Left colon (tissue), 2 donors: ENCODE measurements at places on chromosomes 4 and X.

- DNase-seq = no peak
These were observed 52.5 kb downstream of the COQ2 start for GRCh38 chr4:83232082-83232481.

GRCh38 chr4:88797725-88798124, 100.1 kb upstream of the NAP1L5 start:
- DNase-seq = no peak

GRCh38 chr4:40843696-40844095, 93.9 kb downstream of the NSUN7 start:
- DNase-seq = no peak

DNA sequence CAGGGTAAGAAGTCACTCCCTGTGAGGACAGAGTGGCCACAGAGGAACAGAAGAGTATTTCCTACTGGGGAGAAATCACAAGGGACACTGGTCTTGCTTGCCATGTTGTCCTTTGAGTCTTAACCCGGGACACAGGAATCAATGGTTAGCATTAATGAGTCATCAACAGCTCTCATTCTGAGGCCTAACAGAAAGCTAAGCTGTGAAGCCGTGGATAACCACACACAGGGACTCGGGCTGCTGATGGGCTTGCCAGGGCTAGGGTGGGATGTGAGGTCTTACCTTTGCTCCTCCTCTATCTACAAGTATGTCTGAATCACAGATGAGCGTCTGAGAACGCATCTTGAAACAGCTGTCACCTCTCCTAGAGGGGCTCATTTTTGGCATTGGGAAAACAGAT, 22.2 kb downstream of the HELT start:
- no peak for DNase-seq
